NCI-H2081 treated with DMSO at 0.1 percent for 48 hours (cell line): ENCODE measurements at places on chromosomes 7 and 10.
A peak's percentile ranks its signal among the peaks of the same experiment; 100 is the strongest.

- DNase-seq: no peak
Observed at GRCh38 chr10:1977461-1977860, 240.1 kb upstream of the ADARB2 start.

DNA sequence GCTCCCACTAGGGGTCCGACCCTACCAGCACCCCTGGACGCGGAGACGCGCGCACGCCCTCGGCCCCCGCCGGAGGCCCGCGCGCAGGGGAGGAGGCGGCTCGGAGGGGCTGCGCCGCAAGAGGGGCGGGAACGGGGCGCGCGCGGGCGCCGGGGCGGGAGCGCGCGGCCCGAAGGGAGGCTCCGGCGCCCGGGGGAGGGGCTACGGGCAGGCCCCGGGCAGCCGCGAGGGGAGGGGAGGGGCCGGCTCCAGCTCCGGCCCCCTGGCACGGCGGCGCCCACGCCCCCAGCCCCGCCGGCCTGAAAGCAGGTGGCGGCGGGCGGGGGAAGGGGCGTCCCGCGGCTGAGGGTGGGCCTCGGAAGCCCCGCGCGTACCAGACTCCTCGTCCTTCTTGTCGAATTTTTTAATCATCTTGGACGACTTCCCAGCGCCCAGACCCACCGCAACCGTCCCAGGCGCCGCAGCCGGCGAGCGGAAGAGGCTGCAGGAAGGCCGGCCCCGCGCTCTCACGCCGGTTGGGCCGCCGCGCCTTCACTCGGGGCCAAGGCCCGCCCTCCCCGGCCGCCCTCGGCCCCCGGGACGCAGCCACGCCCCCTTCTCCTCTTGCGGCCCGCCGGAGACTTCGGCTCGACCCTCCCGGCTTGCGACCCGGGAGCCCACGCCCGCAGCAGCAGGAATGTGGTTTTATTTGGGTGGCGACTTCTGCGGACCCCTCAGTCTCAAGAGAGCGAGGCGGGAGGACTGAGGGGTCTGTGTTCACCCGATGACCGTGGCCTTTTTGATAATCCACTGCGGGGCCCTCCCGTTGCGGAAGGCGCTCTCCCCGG lies at the start of gene COPG2:
Gene COPG2 (minus strand): TSS at position 491 of the 827 bp plus-strand sequence. CDS start 80 bp downstream, at position 411.
- DNase-seq: peak; percentile 30

DNA sequence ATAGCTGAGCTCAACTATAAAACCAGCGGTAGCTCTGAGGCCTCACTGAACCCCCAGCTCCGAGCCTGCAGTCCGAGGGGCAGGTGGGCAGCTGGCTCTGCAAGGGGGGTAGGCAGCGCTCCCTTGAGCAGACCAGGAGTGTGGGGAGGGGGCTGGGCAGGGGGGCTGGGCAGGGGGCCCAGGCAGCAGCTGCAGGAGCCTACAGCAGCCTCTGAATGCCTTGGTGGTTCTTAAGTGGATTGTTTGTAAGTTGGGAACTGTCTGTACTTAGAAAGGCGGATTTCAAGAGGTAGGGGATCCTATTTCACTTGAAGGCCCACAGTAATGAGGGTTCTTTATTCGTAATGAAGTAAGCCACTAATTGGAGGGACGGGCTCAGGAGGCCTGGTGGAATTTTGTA lies 72.3 kb downstream of the ICA1 start:
- DNase-seq: no peak

DNA sequence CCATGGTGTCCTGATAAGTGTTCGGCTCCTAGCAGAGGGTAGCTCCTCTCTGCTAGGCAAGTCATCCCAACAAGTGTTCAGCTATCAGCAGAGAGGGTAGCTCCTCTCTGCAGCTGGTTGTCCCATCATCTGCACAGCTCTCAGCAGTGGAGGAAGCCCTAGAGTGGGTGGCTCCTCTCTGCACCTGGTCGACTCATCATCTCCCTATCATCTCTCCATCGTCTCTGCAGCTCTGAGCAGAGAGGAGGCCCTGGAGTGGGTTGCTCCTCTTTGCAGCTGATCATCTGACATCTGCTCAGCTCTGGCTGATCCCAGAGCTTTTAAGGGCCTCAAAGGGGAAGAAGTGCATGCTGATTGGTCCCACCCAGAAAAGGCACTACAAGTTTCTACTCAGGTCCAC lies 199.9 kb upstream of the KMT2E start:
- DNase-seq: no peak

GRCh38 chr7:3120513-3120912 lies 76.8 kb upstream of the CARD11 start:
- DNase-seq: no peak

DNA sequence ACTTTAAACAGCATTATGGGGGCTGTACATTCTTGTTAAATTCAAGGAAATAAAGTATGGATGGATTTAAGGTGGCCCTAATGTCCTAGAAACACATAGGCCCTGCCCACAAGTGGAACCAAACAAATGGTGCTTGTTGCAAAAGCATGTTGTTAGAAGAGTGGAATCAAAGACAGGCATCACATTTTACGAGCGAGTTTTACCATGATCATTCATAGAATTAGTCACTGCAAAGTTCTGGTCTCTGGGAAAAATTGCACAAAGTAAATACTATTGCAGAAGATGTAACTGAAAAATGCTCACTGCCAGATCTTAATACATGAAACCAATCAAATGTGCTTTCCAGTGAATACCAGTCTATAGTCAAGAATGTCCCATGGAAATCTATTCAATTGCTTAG lies 677.1 kb downstream of the PARD3 start:
- DNase-seq: no peak

DNA sequence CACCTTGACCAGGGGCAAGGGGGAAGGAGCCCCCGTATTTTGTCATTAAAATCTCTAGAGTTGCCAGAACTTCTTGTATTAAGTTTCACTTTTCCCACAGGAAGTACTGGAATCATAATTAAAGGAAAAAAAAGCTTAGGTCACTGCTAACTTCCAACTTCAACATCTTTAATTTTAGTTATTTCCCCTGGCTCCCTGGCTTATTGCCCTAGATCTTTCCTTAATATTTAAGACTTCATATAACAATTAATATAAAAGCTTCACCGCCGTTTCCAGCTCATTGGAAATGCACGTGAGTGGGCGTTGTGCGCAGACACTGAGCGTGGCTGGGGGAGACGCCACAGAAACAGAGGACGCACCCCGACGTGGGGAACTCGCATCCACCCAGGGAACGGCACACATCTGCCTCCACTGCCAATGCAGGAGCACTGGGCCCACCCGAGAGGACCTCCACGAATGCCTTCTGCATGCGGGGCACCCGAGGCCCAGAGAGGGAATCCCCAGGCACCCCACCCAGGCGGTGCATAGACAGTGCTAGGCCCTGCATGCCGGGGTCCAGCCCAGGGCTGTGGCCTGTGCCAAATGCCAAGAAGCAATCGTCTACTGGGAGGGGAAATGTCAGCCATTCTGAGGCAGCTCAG lies 72.2 kb downstream of the ADARB2 start:
- DNase-seq: no peak

DNA sequence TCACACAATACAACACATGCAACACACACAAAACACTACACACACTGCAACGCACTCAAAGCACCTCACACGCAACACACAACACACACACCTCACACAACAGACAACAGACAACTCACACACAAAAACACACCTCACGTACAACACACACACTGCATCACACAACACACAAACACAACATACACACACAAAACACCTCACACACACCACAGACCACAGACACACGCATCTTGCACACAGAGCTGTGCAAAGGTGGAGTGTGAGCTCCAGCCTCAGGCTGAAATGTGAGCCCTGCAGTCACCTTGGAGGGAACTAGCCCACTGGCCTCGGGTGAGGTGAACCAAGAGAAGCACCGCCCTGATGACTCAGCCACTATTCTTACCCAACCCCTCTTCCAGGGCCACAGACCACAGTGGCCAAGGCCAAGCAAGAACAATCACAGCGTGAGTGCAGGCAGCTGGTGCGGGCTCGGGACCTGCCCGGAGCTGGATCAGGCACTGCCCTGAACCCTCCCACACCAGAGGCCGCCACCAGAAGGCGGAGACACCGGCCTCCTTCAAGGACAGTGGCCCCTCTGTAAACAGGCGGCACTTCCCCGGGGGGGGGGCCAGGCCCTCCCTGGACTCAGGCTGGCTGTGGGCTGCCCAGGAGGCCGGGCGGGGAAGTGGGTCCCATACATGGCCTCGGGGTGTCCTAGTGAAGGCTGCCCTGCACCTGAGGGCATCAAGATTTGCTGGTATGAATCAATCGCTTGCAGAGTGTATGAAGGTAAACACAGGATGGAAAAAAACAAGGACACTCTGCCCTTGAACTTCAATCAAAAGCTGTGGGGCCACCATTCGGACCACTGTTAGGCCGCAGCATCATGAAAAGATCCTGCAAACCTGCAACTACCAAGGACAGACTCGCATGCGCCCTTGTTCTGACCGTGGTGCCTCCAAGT lies 106.7 kb downstream of the TNS3 start:
- DNase-seq: no peak

DNA sequence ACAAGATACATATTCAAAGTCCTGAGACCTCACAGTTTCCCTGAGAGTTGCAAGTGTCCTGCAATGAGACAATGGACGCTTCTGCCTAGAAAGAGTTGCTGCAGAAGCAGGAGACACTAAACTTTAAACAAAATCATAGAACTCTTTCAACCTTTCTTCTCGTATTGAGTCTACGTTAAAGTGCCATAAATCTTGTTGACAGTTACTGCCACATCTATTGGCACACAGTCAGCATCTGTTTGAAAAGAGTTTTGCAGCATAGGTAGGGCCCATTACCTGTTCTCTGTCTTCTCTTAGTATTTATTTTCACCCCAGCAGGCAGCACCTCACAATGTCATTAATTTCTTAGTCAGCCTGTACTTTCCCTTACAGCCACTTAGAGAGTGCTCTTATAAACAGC lies 335.3 kb upstream of the ETV1 start:
- no peak for DNase-seq

GRCh38 chr10:3248526-3249306 lies 76.1 kb upstream of the PITRM1 start:
- DNase-seq: no peak

DNA sequence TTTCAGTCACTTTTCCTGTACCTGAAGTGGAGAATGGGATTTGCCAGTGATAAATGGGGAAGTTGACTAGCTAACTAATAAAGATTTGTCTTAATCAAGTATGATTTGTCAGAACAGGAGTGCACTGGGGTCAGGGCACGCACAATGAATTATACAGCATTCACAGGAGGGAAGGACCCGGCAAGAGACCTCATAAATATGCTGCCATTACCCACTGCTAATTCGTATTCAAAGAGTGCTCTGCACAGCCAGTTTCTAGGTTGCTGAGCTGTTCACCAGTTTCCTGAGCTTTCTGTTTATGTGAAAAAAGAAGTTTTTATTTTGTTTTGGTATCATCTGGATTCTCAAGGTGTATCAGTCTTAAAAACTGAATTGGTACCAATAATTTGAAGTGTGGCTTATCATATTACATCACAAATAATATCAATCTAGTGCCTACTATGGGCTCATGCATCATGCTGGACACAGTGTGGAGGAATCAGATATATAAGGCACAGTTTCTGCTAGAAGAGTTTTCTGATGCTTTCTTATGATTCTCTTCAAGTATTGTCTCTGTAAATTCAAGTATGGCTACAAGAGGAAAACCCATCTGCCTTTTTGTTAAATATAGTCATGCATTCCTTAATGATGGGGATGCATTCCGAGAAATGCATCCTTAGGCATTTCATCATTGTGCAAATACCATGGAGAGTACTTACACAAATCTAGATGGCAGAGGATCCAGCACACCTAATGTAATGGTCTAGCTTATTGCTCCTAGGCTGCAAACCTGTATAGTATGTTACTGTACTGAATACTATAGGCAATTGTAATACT lies 202.2 kb downstream of the VTI1A start:
- no peak for DNase-seq

- no peak for DNase-seq
Observed at GRCh38 chr10:116798859-116799258, 50.4 kb upstream of the ENO4 start.

DNA sequence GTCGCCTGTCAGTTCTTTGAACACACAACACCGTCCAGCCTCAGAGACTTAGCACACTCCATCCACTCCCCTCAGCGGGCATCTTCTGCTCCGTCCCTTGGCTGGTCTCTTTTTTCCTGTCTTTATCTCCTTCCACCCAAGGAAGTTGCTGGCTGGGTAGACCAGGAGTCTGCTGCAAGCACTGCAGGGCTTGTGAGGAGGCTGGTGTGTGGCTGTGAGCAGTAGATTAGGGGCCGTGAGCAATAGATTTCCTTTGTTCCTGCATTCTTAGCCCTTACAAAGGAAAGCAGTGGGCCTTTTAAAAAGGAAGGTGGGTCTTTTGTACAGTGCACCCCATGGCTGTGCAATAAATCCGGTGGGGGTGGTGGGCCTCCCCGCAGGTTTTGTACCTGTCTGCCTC lies 100.3 kb upstream of the BTBD16 start:
- DNase-seq: no peak

DNA sequence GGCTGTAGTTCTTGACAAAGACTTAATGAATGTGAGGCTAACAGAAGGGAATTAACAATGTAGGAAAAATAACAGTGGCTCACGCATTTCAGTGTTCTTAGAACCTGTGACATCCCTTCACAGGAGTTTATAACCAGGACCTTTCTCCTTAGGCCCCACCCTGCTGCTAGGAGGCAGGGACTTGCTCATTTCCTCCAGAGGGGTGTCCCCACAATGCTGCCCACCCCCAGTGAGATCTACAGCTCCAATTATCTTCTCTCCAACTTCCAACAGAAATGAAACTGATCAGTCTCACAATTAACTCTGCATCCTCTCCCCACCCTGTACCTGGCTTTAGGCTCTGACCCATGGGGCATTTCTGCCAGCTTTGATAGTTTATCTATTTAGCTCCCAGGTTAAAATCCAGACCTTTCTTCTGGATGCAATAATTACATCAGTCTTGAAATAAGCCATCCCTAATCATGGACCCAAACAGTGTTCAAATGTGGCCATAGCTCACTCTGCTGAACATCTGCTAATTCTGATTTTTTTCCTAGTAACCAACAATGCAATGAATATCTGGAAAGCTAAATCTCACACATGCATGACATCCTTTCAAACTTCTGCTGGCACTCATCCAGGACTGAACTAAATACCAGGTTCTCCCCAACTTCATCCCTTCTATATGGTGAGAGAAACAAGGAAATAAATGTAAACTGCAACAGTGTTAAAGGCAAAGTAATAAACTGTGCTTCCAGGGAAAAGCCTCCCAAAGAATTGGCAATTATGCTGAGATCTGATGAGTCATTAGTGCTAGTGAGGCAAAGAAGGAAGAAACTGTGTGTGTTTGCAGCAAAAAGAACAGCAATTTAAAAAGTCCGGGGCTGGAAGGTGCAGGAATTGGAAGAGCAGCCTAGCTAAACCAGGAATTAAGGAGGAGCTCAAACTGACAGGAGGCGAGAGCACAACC lies 64.6 kb downstream of the HERPUD2 start:
- no peak for DNase-seq

DNA sequence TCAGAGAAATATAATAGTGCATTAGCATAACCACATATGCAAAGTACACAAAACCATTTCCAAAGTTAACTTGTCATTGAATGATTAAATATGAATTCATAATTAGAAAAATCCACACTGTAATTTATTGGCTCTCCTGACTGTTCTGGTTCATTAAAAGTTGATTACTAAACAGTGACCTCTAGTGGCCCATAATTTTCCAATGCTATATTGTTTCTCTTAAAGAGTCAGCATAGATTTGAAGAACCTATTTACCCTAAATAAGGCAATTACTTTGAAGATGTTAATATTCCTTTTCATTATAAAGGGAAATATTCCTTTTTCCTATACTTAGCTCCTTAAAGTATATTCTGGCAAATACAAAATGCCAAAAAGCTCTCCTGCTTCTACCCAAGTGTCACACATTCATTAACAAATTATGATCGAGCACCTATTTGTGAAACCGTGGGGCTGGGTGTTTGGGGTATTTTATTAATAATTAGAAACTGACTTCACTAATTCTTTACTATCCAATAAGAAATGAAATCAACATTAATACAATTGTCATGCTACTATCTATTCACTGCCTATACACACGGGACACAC lies 86.2 kb downstream of the HIBADH start:
- peak; percentile 31 for DNase-seq
